ENCODE measurements at places on chromosomes 7 and 10.
A peak's percentile ranks its signal among the peaks of the same experiment; 100 is the strongest.

GRCh38 chr7:150781961-150782360 lies 18.2 kb downstream of the TMEM176B start:
- DNase-seq: no peak

GRCh38 chr7:11810043-11810625 lies 21.9 kb downstream of the THSD7A start:
- DNase-seq: no peak

DNA sequence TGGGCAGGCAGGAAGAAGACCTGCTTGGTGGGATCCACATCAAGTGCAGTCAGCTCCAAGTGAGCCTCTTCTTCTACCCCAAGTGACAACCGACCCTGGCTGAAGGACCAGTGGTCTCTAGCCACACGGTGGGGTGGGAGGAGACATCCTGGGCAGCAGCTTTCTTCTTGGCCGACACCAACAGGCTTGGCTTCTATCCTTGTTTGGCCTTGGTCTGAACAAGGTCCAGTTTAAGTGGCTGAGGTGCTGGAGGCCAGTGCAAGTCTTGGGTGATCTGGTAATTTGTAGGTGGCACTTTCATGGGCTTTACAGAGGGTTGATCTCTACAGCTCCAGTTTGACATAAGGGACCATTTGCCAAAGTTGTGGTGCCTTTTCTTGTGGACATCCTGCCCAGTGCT lies 63.6 kb upstream of the PDCD4 start:
- DNase-seq: no peak

DNA sequence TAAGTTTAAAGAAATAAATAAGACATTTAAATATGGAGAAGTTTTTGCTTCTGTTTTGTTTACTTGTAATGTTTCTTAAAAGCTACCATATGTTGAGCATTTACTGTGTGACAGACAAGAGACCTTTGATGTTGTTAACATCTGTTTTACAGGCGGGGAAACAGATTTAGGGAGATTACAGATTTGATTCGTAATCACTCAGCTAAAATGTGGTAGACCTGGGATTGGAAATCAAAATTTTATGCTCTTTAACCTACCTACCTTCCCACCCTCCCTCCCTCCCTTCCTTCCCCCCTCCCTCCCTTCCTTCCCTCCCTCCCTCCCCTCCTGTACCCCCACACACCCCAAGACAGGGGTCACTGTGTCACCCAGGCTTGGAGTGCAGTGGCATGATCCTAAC lies 11.7 kb downstream of the LCOR start:
- no peak for DNase-seq

GRCh38 chr7:94357076-94357475 lies 37.6 kb upstream of the COL1A2 start:
- no peak for DNase-seq

GRCh38 chr7:157650801-157651200 lies 314.0 kb downstream of the DNAJB6 start:
- DNase-seq: no peak

DNA sequence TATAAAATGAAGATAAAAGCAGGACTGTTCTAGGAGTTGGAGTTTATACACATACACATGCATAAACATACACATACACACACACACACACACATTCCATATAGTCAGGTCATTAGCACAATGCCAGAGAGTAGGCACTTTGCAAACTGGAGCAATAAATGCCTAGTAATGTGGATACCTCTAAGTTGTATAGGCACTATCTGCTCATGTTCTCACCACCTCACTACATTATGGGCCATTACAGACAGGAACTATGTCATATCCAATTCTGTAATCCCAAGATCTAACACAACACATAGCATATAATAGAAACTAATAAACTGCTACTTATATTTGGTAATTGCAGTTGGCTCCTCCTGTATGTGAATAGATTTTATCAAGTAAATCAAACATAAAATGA lies 115.6 kb downstream of the GRM8 start:
- no peak for DNase-seq

GRCh38 chr7:28608731-28609130 lies 196.4 kb downstream of the CREB5 start:
- DNase-seq: no peak

- DNase-seq: no peak
These were observed 34.2 kb downstream of the ITGB1 start for GRCh38 chr10:32923849-32924248.

- DNase-seq: no peak
These were observed 192.7 kb downstream of the CELF2 start for GRCh38 chr10:11210211-11210922.

DNA sequence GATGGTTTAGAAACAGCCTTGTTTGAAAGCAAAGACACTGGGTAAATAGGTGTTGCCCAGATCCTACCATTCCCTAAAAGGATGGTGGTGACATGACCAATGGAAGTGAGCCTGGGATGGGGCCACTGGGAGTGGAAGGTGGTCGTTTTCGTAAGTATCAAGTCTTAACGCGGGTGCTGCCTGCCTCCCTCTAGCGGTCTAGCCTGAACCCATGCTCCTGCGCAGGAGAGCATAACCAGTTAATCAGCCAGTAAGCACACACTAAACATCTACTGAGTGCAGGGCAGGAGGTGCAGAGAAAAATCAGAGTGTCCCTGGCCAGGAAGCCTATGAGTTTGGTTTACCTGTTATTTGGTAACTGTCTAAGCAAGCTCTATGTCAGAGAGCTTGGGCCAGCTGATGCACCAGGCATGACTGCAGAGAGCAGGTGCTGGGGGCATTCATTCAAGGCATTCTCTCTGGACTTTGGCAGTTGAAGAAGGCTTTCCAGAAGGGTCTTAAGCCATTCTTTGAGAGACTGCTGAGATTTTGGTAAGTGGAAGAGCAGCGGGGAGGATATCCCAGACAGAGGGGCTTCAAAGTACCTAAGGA lies 930 bp downstream of the GARIN1A start:
- DNase-seq: no peak

DNA sequence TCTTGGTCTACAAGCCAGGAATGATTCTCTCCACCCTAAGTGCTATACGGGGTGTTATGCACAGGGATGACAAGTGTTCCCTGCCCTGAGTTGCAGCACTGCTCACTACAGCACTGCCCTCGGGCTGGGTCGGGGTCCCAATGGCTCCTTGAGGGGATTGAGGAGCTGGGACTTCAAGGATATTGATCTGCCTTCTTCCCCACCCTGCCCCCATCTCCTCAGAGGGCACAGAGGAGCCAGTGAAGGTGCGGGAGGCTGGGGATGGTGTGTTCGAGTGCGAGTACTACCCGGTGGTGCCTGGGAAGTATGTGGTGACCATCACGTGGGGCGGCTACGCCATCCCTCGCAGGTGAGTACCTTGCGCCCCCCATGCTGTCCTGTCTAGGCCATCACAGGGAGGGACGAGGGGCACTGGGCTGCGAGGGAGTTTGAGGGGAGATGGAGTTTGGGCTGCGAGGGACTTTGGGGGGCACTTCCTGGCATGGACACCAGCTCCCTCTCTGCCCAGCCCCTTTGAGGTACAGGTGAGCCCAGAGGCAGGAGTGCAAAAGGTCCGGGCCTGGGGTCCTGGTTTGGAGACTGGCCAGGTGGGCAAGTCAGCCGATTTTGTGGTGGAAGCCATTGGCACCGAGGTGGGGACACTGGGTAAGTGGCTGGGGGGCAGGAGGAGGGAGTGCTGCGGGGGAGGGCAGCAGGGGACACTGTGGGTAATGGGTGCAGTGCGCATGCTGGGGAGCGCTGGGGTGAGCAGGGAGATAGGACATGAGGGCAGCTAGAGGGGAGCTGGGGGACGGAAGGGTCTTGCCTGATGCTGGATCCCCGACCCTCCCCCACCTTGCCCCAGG lies 10.3 kb downstream of the FLNC start:
- DNase-seq: no peak

- no peak for DNase-seq
These were observed 20.1 kb upstream of the MTURN start for GRCh38 chr7:30114536-30115238.

GRCh38 chr10:97195706-97196222 lies 10.0 kb upstream of the SLIT1 start:
- DNase-seq: no peak

GRCh38 chr10:22429146-22429545 lies 83.8 kb downstream of the SPAG6 start:
- no peak for DNase-seq

DNA sequence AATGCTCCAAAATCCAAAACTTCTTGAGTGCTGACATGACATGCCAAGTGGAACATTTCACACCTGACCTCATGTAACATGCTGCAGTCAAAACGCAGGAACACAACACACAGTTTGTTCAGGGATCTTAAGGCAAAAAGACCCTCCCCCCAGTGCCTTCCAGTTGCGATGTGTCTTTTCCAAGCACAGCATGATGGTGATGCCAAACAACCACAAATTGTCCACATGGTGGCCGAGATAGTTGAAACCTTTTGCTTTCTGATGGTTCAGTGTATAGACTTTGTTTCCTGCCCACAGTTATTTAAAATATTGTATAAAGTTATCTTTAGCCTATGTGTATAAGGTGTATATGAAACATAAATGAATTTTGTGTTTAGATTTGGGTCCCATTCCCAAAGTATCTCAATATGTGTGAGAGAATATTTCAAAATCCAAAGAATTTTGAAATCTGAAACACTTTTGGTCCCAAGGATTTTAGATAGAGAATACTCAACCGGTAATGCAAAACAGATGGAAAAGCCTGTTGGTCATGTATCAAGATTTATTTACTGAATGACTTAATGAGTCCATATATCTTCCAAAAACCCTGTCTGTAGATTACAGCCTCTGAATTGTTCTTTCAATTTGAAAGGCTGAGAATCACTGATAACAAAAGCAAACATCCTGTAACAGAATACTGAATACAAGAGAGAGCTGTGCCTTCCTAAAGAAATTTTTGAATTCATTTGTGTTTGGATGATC lies 93.4 kb upstream of the OIT3 start:
- DNase-seq: no peak

DNA sequence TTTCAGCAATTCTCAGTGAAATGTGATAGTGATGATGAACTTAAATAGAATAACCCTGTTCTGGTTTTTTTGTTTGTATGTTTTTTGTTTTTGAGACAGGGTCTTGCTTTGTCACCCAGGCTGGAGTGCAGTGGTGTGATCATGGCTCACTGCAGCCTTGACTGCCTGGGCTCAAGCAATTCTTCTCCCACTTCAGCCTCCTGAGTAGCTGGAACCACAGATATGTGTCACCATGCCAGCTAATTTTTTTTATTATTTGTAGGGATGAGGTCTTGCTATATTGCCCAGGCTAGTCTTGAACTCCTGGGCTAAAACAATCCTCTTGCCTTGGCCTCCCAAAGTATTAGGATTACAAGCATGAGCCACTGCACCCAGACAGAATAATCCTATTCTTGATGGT lies 14.3 kb upstream of the COL17A1 start:
- no peak for DNase-seq

DNA sequence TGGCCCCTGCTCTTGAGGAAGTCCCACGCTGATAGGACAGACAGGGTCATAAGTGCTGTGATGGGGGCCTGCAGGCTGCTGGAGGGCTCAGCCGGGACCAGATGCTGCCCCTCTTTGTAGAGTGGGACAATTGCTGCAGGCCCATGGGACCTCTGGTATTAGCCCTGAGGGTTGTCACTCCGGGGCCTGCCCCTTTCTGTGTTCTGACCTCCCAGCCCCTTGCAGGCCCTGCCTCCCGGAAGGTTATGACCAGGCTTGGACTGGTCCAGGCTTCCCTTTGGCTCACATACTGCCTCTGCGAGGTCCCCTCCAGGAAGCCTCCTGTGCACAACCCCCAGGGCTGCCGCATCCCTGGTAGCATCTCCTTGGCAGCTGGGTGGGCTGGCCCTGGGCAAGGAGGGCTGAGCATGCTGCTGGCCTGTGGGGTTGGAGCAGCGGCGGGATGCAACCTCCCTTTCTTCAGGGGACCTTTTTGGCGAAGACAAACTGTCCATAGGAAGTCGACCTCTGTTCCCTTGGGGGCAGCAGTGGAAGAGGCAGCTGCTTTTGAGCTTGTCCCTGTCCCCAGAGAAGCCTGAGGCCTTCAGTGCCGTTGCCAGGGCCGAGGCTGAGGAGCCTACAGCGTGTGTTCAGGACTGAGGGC lies 8.8 kb downstream of the LIMK1 start:
- DNase-seq: no peak

- no peak for DNase-seq
These were observed 185.4 kb downstream of the JCAD start for GRCh38 chr10:29873941-29874484.

GRCh38 chr7:136133551-136133950 lies 156.4 kb upstream of the MTPN start:
- DNase-seq: no peak

DNA sequence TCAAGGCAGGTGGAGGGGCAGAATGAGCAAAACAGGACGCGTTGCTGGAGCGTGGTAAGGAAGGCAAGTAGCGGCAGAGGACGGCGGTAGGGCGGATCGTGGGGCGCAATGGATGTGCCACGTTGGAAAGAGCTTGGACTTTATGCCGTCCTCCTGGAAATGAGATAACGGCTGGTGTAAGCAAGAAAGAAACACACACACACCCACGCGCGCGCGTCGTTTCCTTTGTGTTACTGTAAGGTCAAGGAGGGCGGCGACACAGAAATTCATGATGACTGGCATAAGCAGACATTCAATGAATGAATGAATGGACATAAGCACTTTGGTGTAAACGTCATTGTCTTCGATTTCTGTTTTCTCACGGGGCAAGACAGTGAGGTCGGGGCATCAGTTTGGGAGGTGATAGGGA lies 683 bp upstream of the ENTPD7 start:
- DNase-seq: peak; percentile 21

- DNase-seq: no peak
These were observed 114.8 kb upstream of the LANCL2 start for GRCh38 chr7:55250313-55250712.

DNA sequence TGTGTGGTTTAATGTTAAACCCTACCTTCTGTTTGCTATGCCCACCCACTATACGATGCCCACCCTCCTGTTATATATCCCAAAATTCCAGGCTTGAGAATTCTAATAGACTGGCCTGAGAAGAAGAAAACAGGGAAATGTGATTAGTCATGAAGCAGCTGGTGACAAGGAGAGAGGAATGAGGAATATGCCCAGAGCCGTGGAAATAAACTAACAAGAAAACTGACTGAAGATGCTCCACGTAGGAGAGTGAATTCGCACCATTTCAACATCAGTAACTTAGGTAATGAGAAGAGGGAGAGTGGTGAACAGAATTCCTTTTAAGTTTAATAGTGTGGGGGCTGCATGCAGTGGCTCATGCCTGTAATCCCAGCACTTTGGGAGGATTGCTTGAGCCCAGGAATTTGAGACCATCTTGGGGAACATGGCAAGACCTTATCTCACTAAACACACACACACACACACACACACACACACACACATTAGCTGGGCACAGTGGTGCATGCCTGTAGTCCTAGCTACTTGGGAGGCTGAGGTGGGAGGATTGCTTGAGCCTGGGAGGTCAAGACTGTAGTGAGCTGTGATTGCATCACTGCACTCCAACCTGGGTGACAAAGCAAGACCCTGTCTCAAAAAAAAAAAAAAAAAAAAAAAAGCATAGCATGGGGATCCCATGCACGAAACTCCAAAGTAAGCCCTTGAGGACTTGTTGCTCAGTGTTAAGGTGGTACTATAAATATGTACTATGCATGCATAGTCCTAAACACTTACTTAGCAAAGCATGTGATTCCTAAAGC lies 16.1 kb upstream of the SYPL1 start:
- no peak for DNase-seq

All from activated CD4-positive, alpha-beta T cell treated with anti-CD3 and anti-CD28 coated beads for 24 hours (primary cell).